CD4-positive, alpha-beta T cell (primary cell): ENCODE measurements at places on chromosomes 3 and 15. TPM values are rescaled to one million over a fixed set of nuclear protein-coding genes. Genes with fewer than 3 reads are reported as not detected.
A peak's percentile ranks its signal among the peaks of the same experiment; 100 is the strongest.

The ARPIN gene
- total RNA-seq = not detected

The PLCB2 gene
- 206 TPM for total RNA-seq

The KCNH8 gene
- not detected for total RNA-seq

The PEX5L gene
- total RNA-seq = not detected

The MB21D2 gene
- total RNA-seq = 0.77 TPM

The KBTBD12 gene
- total RNA-seq = not detected

The C3orf22 gene
- total RNA-seq = not detected

The GOLGA6L22 gene
- not detected for total RNA-seq

The TEX9 gene
- total RNA-seq = 1.6 TPM

The GATA2 gene
- 0.17 TPM for total RNA-seq

The CISH gene
- 3.7 TPM for total RNA-seq

DNA sequence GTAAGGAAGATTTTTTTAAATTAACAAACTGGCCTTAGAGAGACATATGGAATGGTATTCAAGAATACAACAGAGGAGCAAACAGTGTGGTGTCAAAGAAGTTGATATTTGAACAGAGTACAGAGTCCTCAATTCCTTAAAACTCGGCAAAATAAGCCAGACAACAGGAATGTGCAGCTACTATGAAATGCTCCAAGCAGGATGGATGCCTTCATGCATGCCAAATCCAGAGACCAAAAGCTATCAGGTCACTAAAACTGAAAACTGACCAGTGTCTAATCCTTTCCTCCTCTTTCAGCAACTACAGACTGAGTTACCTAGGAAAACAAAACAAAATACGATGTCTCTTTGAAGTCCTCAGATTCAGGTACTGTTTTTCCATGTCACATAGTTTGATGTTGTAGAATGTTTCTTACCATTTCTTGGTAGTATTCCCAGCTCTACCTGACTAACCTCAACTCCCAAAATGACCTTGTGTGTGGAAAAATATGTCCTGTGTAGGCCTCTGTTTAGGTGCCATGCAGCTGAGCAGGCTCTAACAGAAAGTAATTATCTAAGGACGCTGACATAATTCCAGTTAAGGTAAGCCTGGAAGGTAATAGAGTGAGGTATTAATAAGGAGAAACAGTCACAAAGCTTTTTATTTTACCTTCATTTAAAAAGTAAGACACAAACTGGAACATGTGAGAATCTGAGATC is 46.9 kb downstream of the TBL1XR1 start:
- no peaks in the 10 kb centered on the region for H3K27me3 ChIP-seq
- no peaks in the 10 kb centered on the region for H3K36me3 ChIP-seq
- H3K4me3 ChIP-seq = no peak overlapping the region
- DNase-seq = no peak

GRCh38 chr3:57370341-57370740 is 77.9 kb upstream of the ASB14 start:
- H3K4me3 ChIP-seq = no peak overlapping the region
- no peak overlapping the region for H3K27ac ChIP-seq
- no peak for DNase-seq
- H3K36me3 ChIP-seq = no peaks in the 10 kb centered on the region
- no peaks in the 10 kb centered on the region for H3K4me1 ChIP-seq

DNA sequence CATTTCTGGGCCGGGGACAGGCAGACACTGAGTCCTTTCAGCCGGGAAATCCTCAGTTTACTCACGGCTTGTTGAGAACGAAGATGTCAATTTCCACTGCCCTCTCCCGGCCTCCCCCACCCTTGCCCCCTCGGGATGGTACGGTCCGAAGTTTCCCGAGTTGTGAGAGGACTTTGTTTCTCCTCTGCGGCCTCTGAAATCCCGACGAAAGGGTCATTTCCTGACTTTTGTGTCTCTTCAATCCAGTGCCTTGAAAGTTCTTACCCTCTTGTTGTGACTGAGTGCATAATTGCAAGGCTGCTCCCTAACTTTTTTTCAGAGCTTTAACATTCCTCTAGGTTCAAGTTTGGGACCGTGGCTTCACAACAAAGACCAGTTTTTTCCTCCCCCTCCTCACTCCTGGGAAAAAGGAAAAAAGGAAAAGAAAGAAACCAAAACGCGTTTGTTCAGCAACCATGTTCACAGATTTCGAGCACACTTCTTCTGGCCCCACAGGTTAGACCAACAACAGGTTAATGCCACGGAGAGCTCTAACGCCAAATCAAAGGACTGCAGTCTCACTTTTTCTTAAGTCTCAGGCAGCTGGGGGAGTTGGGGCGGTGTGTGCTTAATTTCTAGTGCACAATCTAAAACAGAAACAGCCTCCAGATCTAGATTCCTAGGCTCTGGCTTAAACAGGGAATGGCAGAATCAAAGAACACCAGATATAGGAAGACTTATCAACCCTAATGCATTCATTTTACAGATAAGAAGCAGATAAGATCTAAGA is 138.9 kb downstream of the TMCO5A start:
- no peak overlapping the region for H3K27ac ChIP-seq
- no peak for DNase-seq
- H3K27me3 ChIP-seq = peaks cover 34% of the 10 kb centered on the region
- peaks cover 10% of the 10 kb centered on the region for H3K4me1 ChIP-seq
- no peaks in the 10 kb centered on the region for H3K36me3 ChIP-seq

DNA sequence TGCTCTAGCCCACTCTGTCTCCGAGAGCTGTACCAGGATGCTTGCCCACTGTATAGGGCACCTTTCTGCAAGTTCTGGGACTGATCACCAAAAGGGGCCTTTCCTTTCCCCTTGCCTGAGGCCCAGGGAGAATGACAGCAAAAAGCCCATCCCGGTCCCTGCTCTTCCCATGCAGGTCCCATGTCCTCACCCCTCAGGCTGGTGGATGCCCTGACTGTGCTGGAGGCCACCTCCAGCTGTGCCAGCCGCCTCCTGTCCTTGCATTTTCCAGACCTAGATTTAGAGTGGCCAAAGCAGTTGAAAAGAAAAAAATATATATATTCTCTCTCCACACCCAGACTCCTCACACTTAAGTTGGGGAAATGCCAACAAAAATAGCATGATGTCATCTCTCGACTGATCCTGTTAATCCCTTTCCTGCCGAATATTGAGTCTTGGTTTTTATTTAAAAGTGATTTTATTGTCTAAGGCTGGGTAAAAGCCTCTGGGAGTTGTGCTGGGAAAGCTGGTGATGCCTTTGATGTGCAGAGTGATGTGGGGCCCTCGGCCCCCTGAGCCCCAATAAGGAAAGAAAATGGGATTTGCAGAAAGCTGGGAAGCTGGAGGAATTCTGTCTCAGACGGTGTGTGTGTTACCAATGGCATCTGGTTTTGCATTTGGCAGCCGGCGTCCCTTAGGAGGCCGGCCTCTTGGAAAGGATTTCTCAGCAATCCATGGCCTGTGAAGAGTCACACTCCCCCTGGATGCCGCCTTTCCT is 29.3 kb upstream of the TPM1 start:
- no peaks in the 10 kb centered on the region for H3K4me1 ChIP-seq
- H3K36me3 ChIP-seq = no peaks in the 10 kb centered on the region

DNA sequence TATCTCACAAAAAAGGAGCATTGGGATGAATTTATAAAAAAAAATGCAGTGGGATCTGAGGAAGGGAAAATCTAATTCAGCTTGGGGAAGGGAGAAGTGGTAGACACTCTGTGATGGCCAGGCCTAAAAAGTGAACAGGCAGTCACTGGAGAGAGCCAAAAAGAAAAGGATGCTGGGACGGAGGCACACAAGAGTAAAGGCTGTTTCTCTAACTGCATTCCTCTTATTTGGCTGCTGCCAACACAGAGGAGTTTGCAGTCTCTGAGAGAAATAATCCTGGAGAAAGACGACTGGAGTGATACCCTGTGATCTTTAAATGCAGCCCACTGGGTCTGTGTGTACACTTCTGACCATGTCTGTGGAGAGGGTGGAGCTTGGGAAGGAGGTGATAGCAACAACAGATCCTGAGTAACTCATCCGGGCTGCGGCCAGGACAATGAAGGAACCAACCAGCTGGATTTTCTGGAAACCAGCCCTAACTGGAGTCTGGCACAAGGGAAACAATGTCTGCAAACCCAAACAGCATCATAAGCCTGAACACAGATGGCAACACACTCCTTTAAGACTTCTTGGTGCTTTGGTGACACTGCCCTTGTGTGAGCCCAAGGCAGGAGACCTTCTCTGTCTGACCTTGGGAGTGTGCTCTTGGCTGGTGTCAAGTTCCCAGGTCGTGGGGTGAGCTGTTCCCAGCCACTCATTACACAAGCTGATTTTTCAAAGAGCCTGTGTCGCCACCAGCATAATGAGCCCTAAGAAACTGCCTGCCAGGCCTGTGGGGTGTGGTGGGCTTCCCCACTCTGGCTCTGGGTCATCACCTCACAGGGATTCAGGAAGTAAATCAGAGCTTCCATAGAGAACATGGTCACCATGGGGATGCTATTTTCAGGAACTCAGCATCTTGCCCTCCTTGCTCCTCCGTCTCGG is 8.0 kb downstream of the FYCO1 start:
- DNase-seq = no peak
- H3K36me3 ChIP-seq = peaks cover 32% of the 10 kb centered on the region
- H3K27ac ChIP-seq = no peak overlapping the region

- no peak overlapping the region for H3K27ac ChIP-seq
- no peaks in the 10 kb centered on the region for H3K27me3 ChIP-seq
- peaks cover 7% of the 10 kb centered on the region for H3K36me3 ChIP-seq
Observed at GRCh38 chr3:114941626-114942309, 205.3 kb downstream of the ZBTB20 start.

DNA sequence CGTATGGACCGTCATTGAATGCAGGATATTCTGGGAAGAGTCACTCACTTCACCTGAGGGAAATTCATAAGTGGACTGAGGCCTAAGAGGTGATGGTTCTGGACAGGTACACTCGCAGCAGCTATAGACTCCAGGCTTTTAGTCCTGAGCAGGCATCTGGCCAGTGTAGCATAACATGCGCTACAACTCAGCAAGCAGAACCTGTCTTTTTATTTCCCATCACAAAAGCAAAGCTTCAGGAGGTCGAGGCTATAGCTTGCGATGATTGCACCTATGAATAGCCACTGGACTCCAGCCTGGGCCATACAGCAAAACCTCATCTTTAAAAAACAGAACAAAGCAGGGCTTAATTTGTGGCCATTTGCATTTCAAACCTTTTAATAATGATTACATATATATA is 185.8 kb downstream of the KCNH8 start:
- H3K27me3 ChIP-seq = no peaks in the 10 kb centered on the region
- no peaks in the 10 kb centered on the region for H3K36me3 ChIP-seq
- H3K4me1 ChIP-seq = no peaks in the 10 kb centered on the region

- H3K27me3 ChIP-seq = no peaks in the 10 kb centered on the region
- peaks cover 85% of the 10 kb centered on the region for H3K4me1 ChIP-seq
- peaks cover 10% of the 10 kb centered on the region for H3K36me3 ChIP-seq
- no peak for DNase-seq
- H3K27ac ChIP-seq = peak overlapping the region; percentile 92
Observed at GRCh38 chr3:112130638-112130993, 2.4 kb downstream of the GCSAM start.

DNA sequence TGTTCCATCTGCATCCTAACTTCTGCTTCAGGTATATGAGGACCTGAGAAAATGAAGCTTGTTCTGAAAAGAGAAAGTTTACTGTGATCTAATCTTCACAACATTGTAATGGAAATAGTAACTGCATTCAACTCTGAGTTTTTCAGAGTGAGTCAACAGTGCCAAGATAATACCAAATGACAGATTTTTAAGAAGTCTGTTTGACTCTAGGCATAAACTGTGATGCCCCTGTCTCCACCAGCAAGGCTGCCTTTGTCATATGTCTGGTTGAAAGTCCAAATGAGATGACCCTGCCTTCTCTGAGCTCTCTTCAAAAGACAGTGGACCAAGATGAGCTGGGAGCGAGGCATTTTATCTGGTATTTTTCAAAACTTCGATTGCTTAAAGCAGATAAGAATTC is 44.8 kb upstream of the B3GNT5 start:
- H3K4me3 ChIP-seq = no peak overlapping the region
- no peak for DNase-seq
- H3K27ac ChIP-seq = no peak overlapping the region
- no peaks in the 10 kb centered on the region for H3K27me3 ChIP-seq

DNA sequence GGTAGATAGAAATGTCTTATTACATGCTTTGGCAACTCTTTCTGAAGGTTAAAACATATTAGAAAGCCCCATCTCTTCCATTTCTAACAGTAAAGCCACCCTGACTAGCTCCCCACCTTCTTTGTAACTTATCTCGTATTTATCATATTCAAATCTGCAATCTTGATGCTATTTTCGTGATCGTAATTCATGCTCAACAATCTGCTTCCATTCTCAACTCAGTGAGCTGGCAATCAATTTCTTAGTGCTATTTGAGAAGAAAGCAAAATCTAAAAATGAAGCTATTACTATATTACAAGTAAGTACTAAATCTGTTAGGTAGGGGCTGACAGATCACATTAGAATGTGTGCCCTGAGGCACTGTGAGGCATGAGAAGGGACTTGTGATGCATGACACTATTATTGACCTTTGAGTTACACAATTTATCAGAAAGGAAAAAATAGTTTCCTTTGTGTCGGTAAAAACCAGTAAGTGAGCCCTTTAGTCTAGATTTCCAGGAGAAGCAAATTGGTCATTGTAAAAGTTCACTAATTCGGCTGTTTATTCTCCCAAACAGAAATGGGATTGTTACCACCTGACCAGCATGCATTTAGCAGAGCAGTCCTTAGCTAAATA is 379.7 kb upstream of the CNTN6 start:
- no peak overlapping the region for H3K4me3 ChIP-seq
- no peak for DNase-seq

GRCh38 chr15:55094136-55094535 is 102.6 kb downstream of the RSL24D1 start:
- no peak for DNase-seq
- no peaks in the 10 kb centered on the region for H3K27me3 ChIP-seq
- no peaks in the 10 kb centered on the region for H3K36me3 ChIP-seq

- peaks cover 24% of the 10 kb centered on the region for H3K36me3 ChIP-seq
- H3K4me1 ChIP-seq = peaks cover 17% of the 10 kb centered on the region
- no peak overlapping the region for H3K4me3 ChIP-seq
- peaks cover 6% of the 10 kb centered on the region for H3K27me3 ChIP-seq
- no peak for DNase-seq
Observed at GRCh38 chr15:64146885-64147681, 4.4 kb upstream of the SNX22 start.

GRCh38 chr15:36428102-36428845 is 151.2 kb upstream of the CDIN1 start:
- DNase-seq = no peak
- no peak overlapping the region for H3K4me3 ChIP-seq
- no peaks in the 10 kb centered on the region for H3K27me3 ChIP-seq
- no peak overlapping the region for H3K27ac ChIP-seq
- no peaks in the 10 kb centered on the region for H3K4me1 ChIP-seq
- no peaks in the 10 kb centered on the region for H3K36me3 ChIP-seq

DNA sequence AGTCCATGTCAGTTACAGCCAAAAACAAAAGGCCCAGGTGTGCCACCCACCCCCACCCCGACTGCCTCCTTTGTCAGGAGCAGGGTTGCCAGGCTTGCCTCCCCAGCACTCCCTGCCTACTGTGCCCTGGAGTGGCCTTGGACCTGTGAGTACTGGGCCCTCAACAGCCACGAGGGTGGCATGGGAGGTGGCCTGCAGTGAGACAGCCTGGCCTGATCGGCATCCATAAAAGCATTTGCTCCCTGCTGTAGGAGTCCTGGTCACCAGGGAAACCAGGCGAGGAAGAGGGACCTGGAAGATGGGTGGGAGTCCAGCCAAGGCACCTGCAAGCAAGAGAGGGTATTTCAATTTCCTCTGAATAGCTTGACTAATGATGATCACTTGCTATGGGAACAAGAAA is 56.4 kb upstream of the KCNMB2 start:
- H3K4me1 ChIP-seq = no peaks in the 10 kb centered on the region
- no peak for DNase-seq
- H3K36me3 ChIP-seq = no peaks in the 10 kb centered on the region
- H3K4me3 ChIP-seq = no peak overlapping the region
- no peak overlapping the region for H3K27ac ChIP-seq
- H3K27me3 ChIP-seq = peaks cover 2% of the 10 kb centered on the region
